ENCODE measurements at places on chromosomes 1 and 21.

GRCh38 chr1:51518586-51519047 lies 449 bp downstream of the EPS15 start:
- DNase-seq, result no peak

- no peak for DNase-seq
Observed at GRCh38 chr1:33341190-33341589, 20.3 kb upstream of the A3GALT2 start.

DNA sequence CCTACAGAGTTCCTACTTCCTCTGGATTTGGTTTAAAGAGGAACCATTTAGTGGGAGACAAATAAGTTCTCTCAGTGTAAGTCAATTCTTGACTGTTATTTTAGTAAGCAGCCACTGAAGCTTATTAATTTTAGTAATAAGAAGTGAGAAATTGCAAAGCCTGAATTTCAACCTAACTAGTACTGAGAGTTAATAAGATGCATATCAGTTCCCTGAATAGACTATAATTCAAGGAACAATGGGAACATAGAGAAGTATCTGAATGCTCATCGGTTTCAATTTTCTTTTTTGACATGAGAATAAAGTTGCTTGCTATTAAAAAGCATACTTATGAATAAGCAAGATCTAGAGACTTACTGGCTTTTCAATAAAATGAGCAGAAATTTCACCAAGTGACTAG lies 8.0 kb upstream of the PPT1 start:
- DNase-seq, result no peak

GRCh38 chr1:25810341-25811299 lies 9.1 kb upstream of the MTFR1L start:
- DNase-seq, result no peak

DNA sequence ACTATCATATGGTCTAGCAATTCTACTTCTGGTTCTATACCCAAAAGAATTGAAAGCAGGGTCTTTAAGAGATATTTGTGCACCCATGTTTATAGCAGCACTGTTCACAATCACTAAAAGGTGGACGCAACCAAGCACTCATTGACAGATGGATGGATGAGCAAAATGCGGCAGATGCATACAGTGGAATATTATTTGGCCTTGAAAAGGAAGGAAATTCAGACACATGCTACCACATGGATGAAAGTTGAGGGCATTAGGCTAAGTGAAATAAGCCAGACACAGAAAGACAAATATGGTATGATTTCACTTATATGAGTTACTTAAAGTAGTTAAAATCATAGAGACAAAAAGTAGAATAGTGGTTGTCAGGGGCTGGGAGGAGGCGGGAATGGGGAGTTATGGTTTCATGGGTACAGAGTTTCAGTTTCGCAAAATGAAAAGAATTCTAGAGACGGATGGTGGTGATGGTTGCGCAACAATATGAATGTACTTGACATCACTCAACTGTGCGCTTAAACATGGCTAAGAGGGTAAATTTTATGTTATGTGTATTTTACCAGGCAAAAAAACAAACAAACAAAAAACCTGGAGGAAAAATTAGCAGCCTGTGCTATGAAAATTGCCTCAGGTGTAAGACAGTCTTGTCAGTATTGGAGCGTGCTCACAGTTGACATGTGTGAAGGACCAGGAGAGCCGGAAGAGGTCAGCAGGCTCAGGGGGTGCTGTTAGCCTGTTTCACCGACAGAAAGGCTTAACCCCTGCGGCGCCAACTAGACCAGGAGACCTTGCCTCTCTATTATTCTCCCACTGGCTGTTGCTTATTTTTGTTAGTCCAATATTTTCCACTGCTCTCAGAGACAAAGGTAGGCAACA lies 26.5 kb downstream of the CD247 start:
- DNase-seq, result no peak

DNA sequence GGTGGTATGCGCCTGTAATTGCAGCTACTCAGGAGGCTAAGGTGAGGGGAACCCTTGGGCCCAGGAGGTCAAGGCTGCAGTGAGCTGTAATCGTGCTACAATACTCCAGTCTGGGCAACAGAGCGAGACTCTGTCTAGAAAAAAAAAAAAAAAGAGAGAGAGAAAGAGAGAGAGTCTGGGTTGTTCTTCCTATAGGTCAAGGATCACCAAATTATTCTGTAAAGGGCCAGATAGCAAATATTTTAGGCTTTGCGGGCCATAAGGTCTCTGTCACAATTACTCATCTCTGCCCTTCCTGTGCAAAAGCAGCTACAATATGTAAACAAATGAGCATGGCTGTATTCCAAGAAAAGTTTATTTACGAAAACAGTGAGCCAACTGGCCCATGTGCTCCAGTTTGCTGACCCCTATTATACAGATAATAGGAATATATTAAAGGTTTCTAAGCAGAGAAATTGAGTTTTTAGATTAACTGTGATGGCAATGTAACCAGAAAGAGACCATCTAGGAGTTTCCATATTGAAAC lies 2.1 kb downstream of the SASS6 start:
- DNase-seq, result no peak

DNA sequence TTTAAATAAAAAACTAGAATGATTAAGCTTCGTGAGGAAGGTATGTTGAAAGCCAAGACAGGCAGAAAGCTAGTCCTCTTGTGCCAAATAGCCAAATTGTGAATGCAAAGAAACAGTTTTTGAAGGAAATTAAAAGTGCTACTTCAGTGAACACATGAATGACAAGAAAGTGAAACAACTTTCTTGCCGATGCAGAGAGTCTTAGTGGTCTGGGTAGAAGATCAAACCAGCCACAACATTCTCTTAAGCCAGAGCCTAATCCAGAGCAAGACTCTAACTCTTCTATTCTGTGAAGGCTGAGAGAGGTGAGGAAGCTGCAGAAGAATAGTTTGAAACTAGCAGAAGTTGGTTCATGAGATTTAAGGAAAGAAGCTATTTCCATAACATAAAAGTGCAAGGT lies 63.2 kb downstream of the TTC3 start:
- DNase-seq, result no peak
